ENCODE measurements at places on chromosomes 3 and 15.
A peak's percentile ranks its signal among the peaks of the same experiment; 100 is the strongest.

- no peak for DNase-seq
These were observed 13.0 kb upstream of the TMEM115 start for GRCh38 chr3:50372349-50372748.

GRCh38 chr3:46695177-46695961 is 1.9 kb upstream of the ALS2CL start:
- peak; percentile 38 for DNase-seq

DNA sequence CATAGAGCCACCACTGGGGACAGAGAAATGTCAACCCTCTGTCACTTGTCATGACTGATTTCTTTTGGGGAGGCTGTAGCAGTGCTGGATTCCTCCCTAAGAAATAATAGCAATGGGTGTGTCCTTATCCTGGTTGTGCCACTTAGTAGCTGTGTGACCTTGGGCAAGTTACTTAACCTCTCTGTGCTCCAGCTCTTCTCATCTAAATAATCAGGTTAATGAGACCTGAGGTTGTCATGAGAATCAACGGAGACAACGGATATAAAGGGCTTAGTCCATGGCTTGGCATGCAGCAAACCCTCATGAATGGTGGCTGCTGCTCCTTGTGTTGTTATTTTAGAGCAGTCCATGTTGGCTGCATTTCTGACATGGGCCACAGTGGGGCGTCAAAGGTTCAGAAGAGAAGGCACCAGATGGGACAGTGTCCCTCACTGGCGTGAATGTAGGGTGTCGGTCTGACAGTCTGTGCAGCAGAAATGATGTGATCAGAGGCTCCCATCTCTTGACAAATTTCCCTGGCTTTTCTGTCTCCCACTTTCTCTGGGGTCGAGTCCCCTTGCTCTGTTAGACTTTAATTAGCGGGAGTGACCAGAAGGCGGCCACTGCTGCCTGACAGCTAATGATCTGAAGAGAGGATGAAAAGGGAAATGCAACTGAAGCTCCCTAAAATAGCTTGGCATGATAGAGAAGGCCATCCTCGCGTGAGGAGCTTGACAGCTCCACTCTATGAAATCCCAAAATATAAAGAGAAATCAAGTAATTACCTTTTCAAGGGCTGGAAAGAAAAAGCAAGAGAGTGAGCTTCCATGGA is 209.4 kb downstream of the CADPS start:
- peak; percentile 69 for DNase-seq

GRCh38 chr15:26449291-26449690 is 323.6 kb downstream of the GABRB3 start:
- no peak for DNase-seq

GRCh38 chr15:26081758-26082220 is 218.7 kb upstream of the ATP10A start:
- no peak for DNase-seq

GRCh38 chr3:19886404-19886803 is 47.6 kb downstream of the EFHB start:
- no peak for DNase-seq

- DNase-seq = no peak
These were observed 52.2 kb downstream of the SATB1 start for GRCh38 chr3:18372786-18373405.

DNA sequence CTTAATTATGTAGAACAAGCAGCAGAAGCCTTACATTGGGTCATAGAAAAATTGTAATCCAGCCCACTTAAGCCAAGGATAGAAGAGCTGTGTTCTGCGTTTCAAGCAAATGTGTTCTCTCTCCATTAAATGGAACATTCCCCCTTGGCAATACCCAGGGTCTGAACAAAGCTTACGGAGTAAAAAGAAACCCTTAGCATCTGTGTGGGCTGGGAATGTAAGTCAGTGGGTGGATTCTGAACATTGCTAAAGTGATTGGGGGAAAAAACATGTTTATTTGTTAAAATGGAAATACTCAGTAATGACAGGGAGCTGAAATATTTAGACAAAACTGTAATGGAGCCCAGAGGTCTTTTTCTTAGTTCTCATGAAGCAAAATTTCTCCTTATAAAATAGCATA is 147.4 kb downstream of the DUT start:
- no peak for DNase-seq

DNA sequence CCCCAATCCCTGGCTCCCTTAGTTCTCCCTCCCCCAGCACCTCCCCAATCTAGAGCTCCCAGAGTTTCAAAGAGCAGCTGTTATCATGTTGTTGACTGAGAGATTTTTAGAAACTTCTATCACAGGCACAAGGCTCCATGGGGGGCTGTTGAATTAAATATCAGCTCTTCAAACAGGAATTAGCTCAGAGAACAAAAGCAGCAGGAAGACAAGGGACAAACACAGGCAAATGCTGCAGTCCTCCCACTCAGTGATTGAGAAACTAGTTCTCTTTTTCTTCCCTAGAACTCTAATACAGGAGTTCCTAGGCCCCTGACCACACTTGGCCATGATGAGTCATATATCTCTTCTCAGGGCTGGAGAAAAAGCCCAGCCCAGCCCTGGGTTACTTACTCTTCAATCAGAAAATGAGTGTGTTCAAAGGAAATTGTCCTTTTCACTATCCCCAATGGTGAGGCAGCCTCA is 262.1 kb downstream of the IGSF11 start:
- no peak for DNase-seq

GRCh38 chr3:186513386-186513785 is 30.8 kb downstream of the CRYGS start:
- no peak for DNase-seq

- DNase-seq = no peak
These were observed 1.6 kb downstream of the DNAJC13 start for GRCh38 chr3:132418916-132419315.

DNA sequence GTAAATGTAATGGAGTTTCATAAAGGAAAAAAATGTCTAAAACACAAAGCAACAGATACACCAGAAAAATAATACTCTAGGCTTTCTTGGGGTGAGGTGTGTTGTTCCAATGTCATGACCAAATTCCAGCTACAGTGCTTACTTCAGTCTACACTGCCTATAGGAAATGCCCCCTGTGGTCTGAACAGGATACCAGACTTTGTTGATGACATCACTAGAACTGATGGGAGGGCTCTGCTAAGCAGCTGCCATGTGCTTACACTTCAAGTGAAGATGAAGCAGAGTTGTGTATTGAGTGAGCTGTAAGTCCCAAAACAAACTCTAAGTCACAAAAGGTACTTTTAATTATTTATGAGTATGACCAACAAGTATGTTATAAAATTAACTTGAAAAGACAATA is 456.1 kb upstream of the IL12A start:
- DNase-seq = no peak

DNA sequence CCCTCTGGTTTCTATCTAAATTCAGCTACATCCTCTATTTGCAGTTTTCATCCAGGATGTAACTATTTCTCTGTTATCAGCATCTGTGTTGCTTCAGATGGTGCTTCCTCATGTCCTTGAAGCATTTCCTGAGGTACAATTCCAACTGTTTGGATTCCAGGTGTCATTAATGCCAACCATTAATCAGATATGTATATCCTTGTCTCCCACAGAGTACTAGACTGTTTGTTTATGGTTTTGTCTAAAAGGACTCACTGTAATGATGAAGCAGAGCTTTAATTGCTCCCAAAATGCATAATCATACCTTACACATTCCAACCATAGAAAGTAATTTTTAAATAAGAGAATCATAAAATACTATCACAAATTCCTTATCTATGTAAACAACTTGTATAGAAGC is 288.5 kb upstream of the MME start:
- no peak for DNase-seq

DNA sequence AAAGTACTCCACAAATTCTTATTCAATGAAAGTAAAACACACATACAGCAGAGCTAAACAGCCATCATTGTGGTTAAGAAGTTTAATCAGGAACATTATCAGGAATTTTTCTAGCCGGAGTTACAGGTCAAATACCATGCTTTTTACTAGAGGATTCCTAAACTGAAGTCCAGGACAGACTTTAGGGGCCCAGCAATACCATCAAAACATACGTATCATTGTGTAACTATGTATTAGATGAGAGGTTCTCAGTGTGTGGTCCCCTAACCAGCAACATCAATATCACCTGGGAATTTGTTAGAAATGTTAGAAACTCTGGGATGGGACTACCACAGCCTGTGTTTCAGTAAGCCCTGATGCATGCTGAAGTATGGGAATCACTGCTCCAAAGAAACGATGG is 404.2 kb upstream of the IL12A start:
- DNase-seq = no peak

DNA sequence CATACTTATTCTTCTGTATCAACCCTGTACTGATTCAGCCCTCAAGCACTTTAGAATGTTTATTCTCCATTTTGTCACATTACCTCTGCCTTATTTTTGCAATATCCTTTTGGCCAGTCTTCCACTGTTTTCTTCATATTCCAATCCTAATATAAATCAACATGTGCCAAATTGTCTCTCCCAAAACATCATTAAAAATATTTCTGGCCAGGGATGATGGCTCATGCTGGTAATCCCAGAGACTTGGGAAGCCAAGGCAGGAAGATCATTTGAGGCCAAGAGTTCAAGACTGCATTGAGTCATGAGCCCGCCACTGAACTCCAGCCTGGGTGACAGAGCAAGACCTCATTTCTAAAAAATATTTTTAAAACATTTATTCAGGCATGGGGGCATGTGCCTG is 641.4 kb upstream of the CBLB start:
- no peak for DNase-seq

GRCh38 chr3:114586119-114586518 is 292.3 kb downstream of the TIGIT start:
- no peak for DNase-seq

DNA sequence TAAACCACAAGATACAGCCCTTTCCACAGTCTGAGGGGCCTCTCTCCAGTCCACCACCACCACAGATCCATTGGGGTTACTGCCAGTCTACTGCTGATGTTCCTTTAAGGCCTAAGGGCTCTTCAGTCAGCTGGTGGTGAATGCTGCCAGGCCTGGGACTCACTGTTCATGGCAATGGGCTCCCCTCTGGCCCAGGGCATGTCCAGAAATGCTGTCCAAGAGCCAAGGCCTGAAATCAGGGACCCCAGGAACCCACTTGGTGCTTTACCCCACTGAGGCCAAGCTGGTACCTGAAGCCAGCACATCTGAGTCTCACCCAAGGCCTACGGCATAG is 128.6 kb upstream of the CBLB start:
- DNase-seq = no peak
